ENCODE measurements at places on chromosomes 4 and X.
A peak's percentile ranks its signal among the peaks of the same experiment; 100 is the strongest.

GRCh38 chr4:76753814-76754213 is 144.1 kb downstream of the SOWAHB start:
- peak; percentile 82 for DNase-seq

- no peak for DNase-seq
These were observed 954.6 kb upstream of the LCORL start for GRCh38 chr4:18975916-18976808.

DNA sequence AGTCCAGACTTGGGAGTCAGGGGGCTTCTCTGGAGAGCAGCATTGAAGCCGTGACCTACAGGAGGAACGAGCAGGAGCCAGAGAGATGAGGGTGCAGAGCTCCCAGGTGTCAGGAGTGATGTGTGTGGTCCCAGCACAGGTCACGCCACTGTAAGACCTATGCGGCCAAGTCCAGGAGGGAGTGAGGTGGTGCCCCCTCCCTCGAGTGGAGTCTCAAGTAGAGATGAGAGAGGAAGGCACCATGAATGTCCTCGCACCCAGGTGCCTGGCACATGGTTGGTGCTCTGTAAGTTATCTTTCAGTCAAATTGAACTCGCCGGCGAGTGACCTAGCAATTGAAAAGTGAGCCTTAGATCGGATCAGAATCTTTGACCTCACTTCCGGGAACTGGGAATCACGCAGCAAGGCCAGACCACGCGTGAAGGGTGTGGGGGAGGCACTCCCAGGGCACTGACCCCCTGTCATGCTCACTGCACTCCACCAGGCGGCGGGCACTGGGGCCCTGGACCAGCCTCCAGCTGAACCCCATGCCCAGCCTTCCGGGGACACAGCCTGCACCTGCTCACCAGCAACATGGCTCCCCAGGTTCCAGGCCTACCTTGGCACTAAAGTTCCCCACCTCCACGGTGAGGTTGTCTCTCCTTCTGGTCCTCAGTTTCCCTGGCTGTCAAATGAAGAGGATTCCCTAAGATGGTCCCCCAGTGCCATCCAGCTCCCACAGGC is 127.4 kb downstream of the HMX1 start:
- DNase-seq, result no peak

GRCh38 chr4:54085284-54085683 is 14.7 kb upstream of the GSX2 start:
- peak; percentile 75 for DNase-seq

- no peak for DNase-seq
These were observed 238.5 kb downstream of the PRDM5 start for GRCh38 chr4:120683897-120684540.

DNA sequence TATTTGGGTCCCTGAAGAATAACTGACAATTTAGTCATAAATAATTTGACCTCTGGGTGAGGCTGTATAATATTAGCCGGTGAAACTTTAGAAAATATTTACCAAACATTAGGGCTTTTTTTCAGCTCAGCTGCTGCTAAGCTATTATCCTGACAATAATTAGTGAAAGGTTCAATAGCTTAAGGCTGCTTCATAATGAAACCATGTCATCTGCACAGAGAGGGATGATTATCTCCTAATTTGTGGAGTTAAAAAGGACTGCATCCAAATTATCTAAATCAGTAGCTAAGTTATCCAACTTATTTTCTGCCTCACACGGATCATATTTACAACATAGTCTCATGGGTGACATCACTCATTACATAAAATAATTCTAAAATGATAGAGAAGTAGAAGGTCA is 1249.8 kb downstream of the RAPGEF2 start:
- DNase-seq, result no peak

DNA sequence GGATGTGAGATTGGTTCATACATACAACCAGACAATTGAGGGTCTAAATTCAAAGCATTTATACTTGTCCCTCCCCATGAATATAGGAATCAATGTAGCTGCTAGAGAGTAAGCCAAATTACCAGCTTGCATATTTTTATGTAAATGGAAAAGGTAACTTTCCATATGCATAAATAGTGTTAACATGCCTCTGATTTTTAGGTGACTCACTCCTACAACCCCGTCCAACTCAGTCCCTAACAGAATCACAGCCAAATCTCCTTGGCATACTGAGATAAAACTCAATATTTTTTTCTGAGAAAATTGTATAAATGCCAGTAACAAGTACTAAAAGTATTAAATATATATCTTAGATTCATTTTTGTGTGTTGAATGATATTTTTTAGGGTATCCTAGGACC is 67.2 kb downstream of the INPP4B start:
- no peak for DNase-seq

DNA sequence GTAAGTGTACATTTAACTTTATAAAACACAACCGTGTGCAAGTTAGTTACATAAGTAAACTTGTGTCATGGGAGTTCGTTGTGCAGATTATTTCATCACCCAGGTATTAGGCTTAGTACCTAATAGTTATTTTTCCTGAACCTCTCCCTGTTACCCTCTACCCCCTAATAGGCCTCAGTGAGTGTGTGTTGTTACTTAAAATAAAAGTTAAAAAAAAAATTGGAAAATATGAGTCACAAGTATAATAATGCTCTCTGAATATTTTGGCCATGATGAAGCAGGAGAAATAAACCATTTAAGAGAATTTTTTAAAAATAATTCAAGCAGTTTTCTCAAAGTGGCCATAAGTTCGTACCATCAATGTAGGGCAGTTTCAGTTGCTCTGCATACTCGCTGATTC is 105.1 kb upstream of the GRID2 start:
- no peak for DNase-seq

DNA sequence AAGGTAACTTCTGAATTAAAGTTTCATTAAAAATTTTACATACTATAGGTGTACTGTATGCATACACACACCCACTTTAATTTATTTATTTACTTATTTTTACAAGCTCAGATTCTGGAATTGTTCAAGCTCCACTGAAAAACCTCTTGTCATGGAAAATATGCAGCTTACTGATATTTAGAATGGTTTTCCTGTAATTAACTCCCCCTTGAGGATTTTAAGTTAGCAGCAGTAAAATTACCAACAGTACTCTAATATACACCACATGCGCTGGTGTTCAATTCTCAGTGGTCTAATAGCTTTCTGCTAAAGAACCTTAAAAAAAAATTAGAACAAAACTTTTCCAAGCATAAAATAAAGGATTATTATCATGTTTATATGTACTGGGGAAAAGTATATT is 12.0 kb downstream of the MAB21L2 start:
- no peak for DNase-seq

- peak; percentile 16 for DNase-seq
These were observed 72.2 kb upstream of the PPP3CA start for GRCh38 chr4:101419336-101420135.

GRCh38 chr4:146072376-146072775 is 103.1 kb upstream of the LSM6 start:
- DNase-seq, result no peak

- no peak for DNase-seq
These were observed 54.1 kb downstream of the TLR10 start for GRCh38 chr4:38728631-38729141.

- no peak for DNase-seq
These were observed 22.7 kb downstream of the INTS6L start for GRCh38 chrX:135543172-135543571.

GRCh38 chr4:157217708-157218107 is 2.8 kb upstream of the GRIA2 start:
- peak; percentile 42 for DNase-seq

DNA sequence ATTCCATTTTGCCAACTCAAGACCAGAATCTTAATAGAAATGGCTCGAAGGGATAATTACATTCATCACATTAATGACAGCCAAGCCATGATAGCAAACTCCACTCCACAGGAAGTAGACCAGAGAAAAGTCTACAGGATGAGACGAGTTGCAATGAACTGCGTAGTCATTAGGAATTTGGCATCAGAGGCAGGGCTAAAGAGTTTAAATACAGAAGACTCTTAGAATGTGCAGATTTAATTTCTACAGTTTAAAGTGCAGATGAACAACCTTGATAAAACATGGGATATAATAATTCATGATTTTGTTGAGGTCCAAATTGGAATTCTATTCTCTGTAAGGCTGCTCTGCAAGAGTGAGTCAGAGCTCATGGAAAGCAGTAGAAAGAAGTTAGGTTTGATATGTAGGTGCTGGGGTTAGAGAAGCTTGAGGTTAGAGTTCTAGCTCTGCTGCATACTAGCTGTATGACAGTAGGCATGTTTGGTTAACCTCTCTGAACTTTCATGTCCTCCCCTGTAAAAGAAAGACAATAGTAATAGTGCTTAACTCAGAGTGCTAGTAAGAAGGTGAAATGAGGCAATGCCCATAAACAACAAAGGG is 32.2 kb downstream of the LNX1 start:
- DNase-seq, result peak; percentile 29

DNA sequence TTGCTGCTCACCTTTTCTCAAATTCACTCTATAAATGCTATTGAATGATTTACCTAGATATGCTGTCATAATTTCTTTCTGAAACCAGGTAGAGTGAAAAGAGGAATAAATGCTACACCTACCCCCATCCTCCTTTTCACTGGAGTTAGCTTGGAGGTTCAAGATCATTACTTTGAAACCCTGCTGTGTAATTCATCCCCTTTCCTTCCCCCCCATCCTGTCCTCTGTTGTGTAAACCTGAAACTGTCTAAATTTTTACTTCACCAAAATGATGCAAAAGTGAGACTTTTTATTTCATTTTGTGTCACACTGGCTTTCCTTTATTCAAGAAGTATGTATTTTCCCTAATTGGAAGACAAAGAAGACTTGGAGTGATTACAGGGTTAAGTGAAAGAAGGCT is 5.4 kb downstream of the ZCCHC18 start:
- no peak for DNase-seq

DNA sequence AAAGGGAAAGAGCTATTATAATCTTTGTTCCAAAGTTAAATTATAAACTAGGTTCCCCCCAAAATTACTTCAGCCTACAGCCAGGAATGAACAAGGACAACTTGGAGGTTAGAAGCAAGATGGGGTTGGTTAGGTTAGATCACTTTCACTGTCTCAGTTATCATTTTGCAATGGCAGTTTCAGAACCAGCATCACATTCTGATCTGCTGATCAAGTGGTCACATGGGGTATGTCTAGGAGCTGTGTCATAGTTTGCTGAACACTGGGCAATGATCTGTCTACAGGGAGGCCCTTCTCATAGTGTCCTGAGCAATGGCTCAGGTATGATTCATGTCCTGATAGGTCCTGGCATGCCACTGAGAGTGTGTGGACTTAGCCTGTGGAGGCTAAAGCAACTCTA is 41.6 kb upstream of the XIAP start:
- DNase-seq, result no peak

GRCh38 chr4:124423160-124423559 is 289.4 kb downstream of the ANKRD50 start:
- no peak for DNase-seq
